Activated T-cell treated with anti-CD3 and anti-CD28 coated beads, Interleukin-2, amount 50 U/mL, for 24 hours (primary cell): ENCODE measurements at places on chromosomes 13 and 19.

- no peak for DNase-seq
Observed at GRCh38 chr19:39405261-39405957, 1.2 kb upstream of the ZFP36 start.

DNA sequence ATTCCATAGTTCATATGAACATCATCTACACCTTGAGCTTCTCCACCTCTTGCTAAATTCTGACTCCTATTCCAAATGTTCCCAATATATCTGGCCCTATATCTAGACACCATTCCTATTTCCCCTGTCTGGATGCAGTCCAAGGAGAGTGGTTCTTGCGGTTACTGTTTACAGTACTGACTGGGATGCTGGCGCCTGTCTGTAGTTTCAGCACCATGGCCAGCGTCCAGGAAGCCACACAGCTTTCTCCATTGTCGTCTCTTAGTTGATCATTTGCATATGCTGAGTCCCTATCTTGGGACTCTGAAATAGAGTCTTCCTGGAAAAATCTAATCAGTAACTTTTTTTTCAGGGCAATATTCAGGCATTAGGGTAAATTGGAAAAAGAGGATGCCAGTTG is 14.9 kb downstream of the LAIR2 start:
- DNase-seq = peak; percentile 67

GRCh38 chr19:4414144-4414799 is 11.8 kb downstream of the CHAF1A start:
- DNase-seq = no peak

GRCh38 chr13:99432609-99433542 is 68.4 kb upstream of the TM9SF2 start:
- peak; percentile 88 for DNase-seq

DNA sequence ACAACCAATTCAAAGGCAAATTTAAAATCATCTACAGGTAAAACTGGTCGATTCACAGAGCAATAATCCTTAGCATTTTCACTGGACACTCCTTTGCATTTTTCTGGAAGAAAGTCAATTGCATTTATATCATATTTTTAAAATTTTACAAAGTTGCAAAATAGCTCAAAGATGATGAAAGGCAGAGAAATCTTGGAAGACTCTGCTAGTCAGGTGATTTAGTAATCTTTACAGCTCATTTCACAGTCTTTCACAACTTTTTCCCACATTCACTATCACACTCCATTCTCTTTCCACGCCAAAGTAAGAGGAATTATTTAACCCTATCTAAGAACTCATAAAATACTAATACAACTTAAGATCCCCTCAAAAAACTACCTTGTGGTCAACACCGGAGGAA is 1063.8 kb downstream of the EFNB2 start:
- no peak for DNase-seq

DNA sequence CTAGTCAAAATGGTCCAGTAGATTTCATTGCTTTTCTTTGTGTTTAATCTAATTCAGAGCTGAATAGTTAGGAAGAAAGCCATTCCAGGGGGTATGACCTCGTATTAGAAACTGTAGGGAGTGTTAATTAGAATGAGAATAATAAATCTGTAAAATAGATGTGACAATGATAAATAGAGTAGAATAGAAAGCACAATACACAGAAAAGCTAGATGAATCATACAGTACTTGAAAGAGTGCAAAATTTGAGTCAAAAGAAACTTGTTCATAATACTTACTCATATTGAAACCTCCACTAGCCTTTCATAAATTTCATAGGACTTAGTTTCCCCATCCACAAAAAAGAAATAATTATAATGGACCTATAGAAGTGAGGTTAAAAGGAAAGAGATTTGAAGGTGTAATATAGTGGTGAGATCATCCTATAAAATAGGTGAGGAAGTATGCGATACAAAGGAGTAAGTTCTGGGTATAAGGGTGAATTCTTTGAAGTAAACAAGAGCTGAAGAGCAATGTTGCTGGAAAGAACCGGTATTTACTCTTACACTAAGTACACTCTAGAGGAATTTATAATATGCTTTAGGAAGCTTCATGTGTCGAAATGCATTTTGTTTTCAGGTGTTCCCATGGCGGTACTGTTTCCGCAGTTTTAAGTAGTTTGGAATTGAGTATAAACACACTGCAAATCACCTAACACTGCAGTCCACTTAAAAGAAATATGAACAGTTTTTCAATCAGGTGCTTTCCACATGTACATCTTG is 21.9 kb downstream of the PCDH17 start:
- no peak for DNase-seq
